Fibroblast of upper back skin (primary cell): ENCODE measurements at places on chromosomes 2 and 18.

- peak; percentile 93 for DNase-seq
Observed at GRCh38 chr18:26617151-26617554, 68.8 kb upstream of the KCTD1 start.

GRCh38 chr2:1026141-1026540 lies 75.5 kb downstream of the SNTG2 start:
- DNase-seq, result no peak

DNA sequence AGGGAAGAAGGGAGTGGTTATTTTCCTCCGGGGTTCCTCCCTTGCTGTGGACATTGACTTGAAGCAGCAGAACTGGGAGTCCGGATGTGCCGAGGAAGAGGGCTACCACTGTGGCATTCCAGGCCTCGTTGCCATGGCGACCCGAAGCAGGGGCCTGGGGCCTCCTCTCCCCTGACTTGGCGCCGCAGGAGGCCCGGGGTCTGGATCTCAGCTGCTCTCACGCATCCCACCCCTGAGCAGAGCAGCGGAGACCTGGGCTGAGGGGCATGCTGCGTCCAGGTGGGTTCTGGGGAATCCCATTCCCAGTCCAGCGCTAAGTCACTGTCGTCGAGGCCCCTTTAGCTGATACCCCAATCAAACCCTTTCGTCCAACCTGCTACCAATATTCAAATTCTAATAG lies 100.2 kb downstream of the BCL11A start:
- no peak for DNase-seq

- DNase-seq, result no peak
Observed at GRCh38 chr2:66443186-66443978, 8.5 kb downstream of the MEIS1 start.

GRCh38 chr2:2686222-2686621 lies 355.1 kb upstream of the MYT1L start:
- no peak for DNase-seq

DNA sequence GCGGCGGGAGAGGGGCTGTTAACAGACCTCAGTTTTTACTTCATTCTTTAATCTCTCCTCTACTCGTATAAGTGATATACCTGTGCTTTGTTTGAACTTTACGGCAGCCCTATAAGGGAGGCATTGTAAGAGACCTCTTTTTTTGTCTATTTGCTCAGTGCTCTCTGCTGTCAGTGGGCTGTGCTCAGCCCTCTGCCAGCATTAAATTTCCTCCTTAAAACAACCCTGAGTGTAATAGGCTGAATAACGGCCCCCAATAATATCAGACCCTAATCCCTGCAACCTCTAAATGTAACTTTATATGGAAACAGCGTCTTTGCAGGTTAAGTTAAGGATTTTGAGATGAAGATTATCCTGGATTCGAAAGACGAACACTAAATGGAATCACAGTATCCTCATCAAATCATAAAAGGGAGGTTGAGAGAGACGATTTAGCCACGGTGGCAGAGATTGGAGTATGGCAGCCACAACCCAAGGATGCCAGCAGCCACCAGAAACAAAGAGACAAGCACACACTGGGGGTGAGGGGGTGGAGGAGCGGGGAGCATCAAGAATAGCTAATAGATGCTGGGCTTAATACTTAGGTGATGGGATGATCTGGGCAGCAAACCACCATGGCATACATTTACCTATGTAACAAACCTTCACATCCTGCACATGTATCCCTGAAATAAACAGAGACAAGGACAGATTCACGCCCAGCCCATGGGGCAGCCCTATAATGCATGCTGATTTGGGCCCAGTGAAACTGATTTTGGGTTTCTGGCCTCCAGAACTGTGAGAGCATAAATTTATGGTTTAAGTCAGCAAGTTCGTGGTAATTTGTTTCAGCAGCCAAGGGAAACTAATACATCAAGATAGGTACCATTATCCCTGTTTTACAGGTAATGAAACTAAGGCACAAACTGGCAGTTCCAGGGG lies 894 bp upstream of the FARSB start:
- DNase-seq, result no peak

DNA sequence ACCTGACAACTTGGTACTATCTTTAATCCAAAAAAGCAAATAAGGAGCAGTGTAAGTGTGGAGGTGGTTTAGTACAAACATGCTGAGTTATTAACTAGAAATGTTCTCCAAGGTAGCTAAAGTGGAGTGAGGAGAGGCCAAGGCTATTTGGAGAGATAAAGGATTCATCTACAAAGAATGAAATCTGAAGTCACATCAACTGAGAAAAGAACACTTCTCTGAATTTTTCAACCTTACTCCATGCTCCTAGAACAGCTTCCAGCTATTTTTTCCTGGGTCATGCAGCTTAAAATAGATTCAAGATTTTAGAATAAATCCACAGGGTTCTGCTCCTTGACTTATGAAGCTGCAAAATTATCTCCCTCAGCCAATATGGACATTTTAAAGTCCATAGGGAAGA lies 18.7 kb downstream of the IMMT start:
- no peak for DNase-seq

GRCh38 chr2:106156305-106157296 lies 37.5 kb downstream of the UXS1 start:
- DNase-seq, result no peak

GRCh38 chr18:25853691-25854433 lies 236.6 kb downstream of the SS18 start:
- DNase-seq, result no peak

- peak; percentile 50 for DNase-seq
Observed at GRCh38 chr2:150141226-150142001, 346.1 kb downstream of the RND3 start.

- DNase-seq, result no peak
Observed at GRCh38 chr18:76721207-76721996, 101.0 kb upstream of the ZNF236 start.

GRCh38 chr2:185522472-185522871 lies 216.1 kb upstream of the FSIP2 start:
- DNase-seq, result no peak

- no peak for DNase-seq
Observed at GRCh38 chr2:128003463-128003862, 24.4 kb downstream of the SAP130 start.

- no peak for DNase-seq
Observed at GRCh38 chr2:197215748-197216360, 94.7 kb downstream of the ANKRD44 start.

DNA sequence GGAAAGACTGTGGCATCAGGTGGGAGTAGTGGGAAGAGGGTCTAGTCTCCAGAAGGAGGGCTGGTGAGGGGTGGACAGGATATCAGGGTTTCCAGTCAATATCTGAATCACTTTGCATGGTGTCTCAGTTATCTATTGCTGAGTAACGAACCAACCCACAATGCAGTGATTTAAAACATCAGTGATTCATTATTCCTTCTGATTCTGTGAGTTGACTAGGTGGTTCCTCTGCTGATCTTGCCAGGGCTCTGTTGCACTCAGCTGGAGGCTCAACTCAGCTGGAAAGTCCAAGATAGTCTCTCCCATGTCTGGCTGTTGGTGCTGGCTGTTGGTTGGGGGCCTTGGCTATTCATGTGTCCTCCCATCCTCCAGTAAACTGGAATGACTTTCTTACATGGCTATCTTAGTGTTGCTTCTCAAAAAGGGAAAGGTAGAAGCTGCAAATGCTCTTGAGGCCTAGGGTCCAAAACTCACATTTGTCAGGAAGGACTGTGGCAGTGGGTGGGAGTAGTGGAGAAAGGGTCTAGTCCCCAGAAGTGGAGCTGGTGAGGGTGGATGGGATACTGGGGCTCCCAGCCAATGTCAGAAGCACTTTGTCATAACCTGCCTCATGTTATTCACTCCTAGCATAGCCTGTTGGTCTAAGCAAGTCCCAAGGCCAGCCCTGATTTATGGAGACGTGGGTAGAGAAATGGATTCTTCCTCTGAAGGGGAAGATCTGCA lies 13.9 kb downstream of the IL1F10 start:
- DNase-seq, result no peak
